ENCODE measurements at places on chromosomes 3 and 15. TPM values are rescaled to one million over a fixed set of nuclear protein-coding genes. Genes with fewer than 3 reads are reported as not detected.

DNA sequence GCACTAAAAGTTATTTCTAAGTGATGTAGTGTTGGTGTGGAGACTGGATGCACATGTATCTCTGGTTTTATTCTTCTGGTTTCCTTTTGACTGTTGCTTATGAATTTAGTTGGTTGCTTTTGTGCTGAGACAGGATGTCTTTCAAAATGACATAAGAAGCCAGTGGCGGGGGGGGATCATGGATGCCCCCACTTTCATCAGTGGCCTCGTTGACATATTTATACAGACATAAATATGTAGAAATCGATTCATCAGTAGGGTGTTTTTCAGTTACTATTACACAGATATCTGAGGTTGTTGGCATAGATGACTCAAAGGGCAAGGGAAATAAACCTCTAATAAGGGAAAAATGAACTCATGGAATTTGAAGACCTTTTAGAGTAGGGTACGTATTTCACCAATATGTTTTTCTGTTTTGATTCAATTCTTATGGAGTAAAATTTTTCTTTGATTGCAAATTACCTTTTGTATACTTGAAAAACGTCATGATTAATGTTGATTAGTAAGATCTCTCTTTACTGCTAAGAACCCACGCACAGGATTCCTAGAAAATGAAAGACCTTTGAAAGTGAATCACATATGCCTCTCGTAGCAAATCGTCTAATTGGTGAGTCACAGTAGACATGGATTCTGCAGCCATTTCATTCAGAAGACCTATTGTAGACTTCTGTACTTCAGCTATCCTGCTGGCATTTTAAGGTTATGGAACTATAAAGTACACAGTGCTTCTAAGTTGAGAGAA, 97.4 kb upstream of the RBMS3 start:
- no peaks in the 10 kb centered on the region for H3K27me3 ChIP-seq
- no peak for DNase-seq
- no peak overlapping the region for H3K4me3 ChIP-seq
- no peaks in the 10 kb centered on the region for H3K36me3 ChIP-seq
- no peaks in the 10 kb centered on the region for H3K4me1 ChIP-seq
- H3K27ac ChIP-seq, result no peak overlapping the region

DNA sequence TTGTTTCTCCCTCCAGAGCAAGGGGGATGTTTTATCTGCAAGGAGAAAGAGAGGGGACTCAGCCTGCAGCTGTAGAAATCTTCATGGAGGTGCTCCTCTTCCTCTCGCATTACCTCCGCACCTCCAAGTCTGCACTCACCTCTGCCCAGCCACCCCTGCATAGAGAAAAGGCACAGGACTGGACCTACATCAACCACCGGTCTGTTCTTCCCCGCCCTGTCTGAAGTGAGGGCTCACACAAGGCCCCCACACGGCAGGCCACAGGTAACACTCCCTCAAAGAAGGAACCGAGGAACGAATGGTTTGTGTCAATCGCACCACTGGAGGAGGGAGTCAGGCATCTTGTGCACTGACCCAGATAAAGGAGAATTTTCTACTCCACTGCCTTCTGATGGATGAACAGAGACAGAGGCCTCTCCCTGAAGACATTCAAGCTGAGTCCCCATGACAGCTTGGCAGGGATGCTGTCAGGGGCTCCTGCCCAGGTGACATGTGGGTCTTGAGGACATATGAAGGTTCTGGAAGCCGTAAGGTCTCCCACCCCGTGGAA, 260.3 kb downstream of the XXYLT1 start:
- no peaks in the 10 kb centered on the region for H3K27me3 ChIP-seq
- no peaks in the 10 kb centered on the region for H3K4me1 ChIP-seq
- DNase-seq, result no peak
- H3K27ac ChIP-seq, result no peak overlapping the region
- H3K36me3 ChIP-seq, result no peaks in the 10 kb centered on the region

GRCh38 chr3:182807061-182807460, 13.8 kb downstream of the ATP11B start:
- H3K27ac ChIP-seq, result no peak overlapping the region
- H3K4me3 ChIP-seq, result no peak overlapping the region
- DNase-seq, result no peak
- no peaks in the 10 kb centered on the region for H3K36me3 ChIP-seq
- H3K4me1 ChIP-seq, result no peaks in the 10 kb centered on the region

DNA sequence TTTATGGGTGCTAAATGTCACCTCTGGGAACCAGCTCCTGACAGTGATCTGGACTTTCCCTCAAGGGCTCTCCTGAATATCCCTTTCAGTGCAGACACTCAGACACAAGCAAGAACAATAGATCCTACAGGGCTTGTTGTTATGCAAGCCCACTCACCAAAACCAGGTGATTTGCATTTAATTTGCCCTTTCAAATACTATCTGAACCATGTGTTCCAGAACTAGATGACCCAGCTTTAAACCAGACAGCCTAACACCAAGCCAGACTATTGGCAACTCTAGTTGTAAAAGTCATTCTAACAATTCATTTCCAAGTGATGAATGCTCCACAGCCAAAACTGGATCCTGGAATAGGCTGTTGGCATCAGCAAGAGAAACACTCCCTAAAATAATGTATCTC, 5.6 kb upstream of the ATP8B4 start:
- H3K27ac ChIP-seq, result no peak overlapping the region
- no peak overlapping the region for H3K4me3 ChIP-seq
- DNase-seq, result peak; percentile 49
- H3K4me1 ChIP-seq, result peaks cover 16% of the 10 kb centered on the region
- no peaks in the 10 kb centered on the region for H3K36me3 ChIP-seq

GRCh38 chr15:35673093-35673684, 127.2 kb upstream of the DPH6 start:
- no peaks in the 10 kb centered on the region for H3K36me3 ChIP-seq
- H3K4me3 ChIP-seq, result no peak overlapping the region
- DNase-seq, result no peak
- no peaks in the 10 kb centered on the region for H3K27me3 ChIP-seq
- peaks cover 5% of the 10 kb centered on the region for H3K4me1 ChIP-seq

GRCh38 chr3:54994111-54994513, 66.3 kb upstream of the LRTM1 start:
- H3K4me1 ChIP-seq, result no peaks in the 10 kb centered on the region
- H3K27me3 ChIP-seq, result no peaks in the 10 kb centered on the region
- no peak for DNase-seq
- H3K36me3 ChIP-seq, result no peaks in the 10 kb centered on the region
- H3K4me3 ChIP-seq, result no peak overlapping the region
- no peak overlapping the region for H3K27ac ChIP-seq

SLCO2A1 gene
- total RNA-seq, result 2.5 TPM

TNFSF10 gene
- total RNA-seq, result 8.1 TPM

REC114 gene
- 28.7 TPM for total RNA-seq

DUOX1 gene
- total RNA-seq, result 5.7 TPM

OR5K2 gene
- not detected for total RNA-seq

CHRM5 gene
- 0.81 TPM for total RNA-seq

Data from testis (tissue), 5 donors.